ENCODE measurements at places on chromosomes 11 and 22.

DNA sequence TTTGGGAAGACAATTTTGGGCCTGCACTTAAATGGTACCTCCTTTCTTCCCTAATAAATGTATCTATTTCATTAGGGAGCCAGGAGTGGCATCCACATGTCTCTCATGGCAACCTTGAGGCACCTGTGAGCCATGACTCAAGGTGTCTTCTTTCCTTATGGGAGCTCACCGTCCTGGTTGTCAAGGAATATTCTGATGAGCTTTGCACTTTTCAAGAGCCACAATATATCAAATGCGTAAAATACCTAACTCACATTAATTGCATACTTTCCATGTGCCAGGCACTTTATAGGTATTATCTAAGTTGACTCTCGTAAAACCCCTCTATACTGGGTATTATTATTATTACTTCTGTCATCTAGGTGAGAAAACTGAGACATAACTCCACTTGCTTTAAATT lies 32.5 kb downstream of the MUC15 start:
- DNase-seq = no peak

- no peak for DNase-seq
These were observed 34.9 kb upstream of the GRIA4 start for GRCh38 chr11:105574974-105575373.

- no peak for DNase-seq
These were observed 2.9 kb downstream of the UBE2L3 start for GRCh38 chr22:21570398-21570797.

- DNase-seq = no peak
These were observed 448.0 kb upstream of the CCDC90B start for GRCh38 chr11:83734120-83734519.

DNA sequence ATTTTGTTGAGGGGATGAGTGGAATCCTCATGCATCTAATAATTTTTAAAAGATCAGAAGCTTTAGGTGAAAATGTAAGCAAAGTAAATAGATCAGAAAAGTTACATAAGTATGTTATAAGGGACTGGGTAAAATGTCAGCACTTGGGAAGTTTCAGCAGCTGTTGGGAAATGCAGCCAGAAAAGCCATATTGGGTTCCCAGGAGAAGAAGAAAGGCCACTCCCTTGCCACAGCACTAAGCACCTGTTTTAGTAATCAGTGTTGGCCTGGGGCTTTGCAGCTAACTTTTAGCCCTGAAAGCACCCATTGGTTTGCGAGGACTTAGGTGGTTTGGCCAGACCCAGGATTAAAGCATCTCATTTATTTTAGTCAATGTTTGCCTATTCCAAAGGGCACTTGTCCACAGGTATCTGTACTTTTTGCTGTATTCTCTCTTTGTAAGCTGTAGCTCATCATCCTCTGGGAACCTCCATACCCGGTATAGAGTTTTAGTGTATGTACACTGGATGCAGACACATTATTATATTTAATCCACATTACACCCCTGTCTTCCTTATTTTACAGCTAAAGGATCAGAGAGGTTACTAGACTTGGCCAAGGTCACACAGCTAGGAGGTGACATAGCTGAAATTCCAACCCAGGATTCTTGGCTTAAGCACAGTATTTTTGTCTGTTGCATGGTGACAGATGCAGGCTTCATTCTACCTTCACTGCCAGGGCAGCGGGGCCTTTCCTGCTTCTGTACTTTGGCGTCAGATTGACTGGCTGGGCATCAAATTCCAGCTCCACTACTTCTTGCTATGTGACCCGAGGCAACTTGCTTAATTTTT lies 127.7 kb upstream of the SESN3 start:
- no peak for DNase-seq

DNA sequence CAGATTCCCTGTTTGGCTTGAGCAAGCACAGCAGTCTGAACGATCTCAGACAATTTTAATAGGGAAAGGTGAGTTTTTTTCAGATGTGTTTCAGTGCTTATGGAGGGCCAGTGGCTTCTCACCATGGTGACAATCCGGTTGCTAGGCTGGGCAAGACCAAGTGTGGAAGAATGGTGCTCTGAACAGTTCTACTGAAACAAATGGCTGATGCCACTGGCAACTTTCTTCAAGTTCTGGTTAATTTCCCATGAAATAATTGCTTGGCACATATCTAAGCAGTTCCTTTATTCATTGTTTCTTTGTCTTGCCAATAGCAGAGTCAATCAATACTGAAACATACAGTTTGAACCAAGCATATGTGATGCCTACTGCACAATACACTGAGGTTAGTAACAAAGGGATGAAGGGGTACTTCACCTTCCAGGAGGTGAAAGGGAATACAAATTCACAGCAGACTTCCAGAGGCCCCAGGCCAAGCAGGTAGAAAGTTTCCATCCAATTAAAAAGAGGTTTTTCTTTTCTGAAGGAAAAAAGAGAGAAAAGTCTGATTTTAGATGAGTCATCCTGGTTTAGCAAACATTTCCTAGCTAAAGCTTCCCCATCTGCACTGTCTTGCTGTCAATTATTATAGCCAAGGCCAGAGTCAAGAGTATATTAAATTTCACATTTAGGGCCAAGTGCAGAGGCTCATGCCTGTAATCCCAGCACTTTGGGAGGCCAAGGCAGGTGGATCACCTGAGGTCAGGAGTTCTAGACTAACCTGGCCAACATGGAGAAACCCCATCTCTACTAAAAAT lies 21.2 kb upstream of the NDUFC2 start:
- DNase-seq = no peak

- DNase-seq = no peak
These were observed 61.0 kb upstream of the FGF3 start for GRCh38 chr11:69880041-69880825.

- no peak for DNase-seq
These were observed 1.5 kb downstream of the SIDT2 start for GRCh38 chr11:117180020-117180419.
